Muscle of leg (tissue), 16 donors: ENCODE measurements at places on chromosomes 3 and 15.

- DNase-seq, result no peak
These were observed 165.4 kb downstream of the GHSR start for GRCh38 chr3:172282850-172283249.

- DNase-seq, result no peak
These were observed 175.0 kb downstream of the PDZRN3 start for GRCh38 chr3:73449774-73450173.

DNA sequence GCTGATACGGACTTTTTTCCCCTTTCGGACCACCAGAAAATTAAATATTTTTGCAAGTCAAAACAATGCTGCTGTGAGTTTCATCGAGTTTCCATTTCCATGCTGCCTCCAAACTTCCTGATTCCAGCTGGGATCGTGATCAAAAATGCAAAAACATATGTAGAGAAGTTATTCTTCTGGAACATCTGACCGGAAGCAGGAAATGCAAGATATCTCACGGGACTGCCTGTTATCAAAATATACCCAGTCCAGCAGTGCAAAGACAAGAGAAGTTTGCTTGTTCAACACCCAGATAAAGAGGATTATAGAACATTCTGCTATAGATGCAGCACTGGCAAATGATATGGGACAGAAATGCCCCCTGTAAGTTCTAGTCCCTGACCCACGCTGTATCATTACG is 726.7 kb upstream of the NR2F2 start:
- peak; percentile 92 for DNase-seq

- no peak for DNase-seq
These were observed 68.0 kb downstream of the FBN1 start for GRCh38 chr15:48577469-48577868.

- no peak for DNase-seq
These were observed 27.1 kb downstream of the IP6K1 start for GRCh38 chr3:49759226-49759625.

DNA sequence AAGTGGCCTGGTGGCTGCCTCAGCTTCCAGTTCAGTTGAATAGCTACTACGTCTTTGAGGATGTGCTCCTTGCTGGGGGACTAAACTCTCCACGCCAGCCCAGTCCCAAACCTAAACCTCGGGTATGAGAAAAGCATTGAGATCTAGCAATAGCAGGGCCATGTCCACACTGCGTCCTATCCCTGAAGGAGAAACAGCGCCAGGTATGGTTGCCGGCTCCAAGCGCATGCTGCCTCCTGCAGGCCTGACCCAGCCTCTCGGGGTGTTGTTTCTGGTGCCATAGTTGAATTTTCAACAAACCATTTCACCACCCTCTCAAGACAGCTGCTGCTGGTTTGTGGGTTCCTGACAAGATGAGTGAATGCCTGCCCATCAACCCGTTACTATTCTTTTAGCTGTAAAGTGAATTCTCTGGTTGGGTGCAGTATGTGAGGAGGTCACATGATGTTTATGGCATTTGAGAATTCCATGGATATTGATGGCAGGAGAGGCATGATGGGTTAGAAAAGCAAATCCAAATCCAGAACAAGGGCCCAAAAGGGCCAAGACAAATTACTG is 13.0 kb upstream of the SLC28A1 start:
- no peak for DNase-seq

GRCh38 chr15:92960996-92961681 is 61.0 kb downstream of the CHD2 start:
- DNase-seq, result no peak

- DNase-seq, result no peak
These were observed 1161.0 kb downstream of the ROBO1 start for GRCh38 chr3:78606756-78607155.

DNA sequence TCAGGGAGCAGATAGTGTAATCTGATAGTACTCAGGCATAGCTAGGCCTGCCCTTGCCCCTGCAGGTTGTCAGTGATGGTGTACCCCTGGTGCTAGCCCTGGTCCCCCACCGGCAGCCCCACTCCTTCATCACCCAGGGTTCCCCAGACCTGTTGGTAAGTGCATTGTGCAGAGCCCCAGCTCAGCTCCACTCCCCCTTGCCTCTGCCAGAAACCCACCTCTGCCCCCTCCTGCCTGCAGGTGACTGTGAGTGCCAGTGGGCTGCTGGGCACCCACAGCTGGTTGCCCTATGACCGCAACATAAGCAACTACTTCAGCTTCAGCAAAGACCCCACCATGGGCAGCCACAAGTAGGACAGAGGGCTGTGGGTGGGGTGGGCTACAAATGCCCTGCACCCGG is 27.5 kb downstream of the NBEAL2 start:
- no peak for DNase-seq

DNA sequence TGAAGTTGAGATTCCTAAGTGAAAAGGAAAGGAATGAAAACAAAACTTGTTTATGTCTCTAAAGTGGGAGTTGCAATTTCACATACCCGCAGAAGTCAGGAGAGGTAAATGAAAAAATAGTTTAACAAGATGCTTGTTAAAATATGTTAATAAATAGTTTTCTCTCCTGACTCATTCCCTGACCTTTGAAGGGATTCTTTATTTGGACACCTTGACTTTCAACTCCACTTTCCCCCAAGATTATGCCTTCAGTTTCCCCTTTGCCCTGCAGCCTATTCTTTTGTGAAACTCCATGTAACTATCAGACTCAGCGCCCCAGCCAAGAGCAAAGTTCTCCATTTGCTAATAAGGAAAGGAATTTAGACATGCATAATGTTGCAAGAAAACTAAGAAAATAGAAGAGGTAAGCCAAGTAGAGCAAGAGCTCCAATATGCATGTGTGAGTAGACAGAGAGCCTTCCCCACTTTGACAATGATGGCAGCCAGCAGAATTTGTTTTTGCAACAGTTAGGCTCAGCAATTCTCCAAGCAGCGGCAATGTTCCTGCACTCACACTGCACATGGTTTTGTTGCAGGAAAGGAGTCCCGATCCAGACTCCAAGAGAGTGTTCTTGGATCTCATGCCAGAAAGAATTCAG is 61.2 kb downstream of the CD200 start:
- peak; percentile 66 for DNase-seq

- peak; percentile 8 for DNase-seq
These were observed 31.1 kb downstream of the MME start for GRCh38 chr3:155110996-155111901.

DNA sequence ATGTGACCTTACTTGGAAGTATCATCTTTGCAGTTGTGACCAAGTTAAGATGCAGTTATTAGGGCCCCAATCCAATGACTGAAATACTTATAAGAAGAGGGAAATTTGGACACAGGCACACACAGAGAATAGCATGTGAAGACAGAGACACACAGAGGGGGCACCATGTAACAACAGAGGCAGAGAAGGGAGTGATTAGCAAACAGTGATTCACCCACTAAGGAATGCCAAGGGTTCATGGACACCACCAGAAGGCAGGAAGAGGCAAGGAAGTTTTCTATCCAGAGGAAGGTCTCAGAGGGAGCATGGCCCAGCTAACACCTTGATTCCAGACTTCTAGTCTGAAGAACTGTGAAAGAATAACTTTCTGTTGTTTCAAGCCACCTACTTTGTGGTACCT is 25.0 kb downstream of the SIDT1 start:
- no peak for DNase-seq

DNA sequence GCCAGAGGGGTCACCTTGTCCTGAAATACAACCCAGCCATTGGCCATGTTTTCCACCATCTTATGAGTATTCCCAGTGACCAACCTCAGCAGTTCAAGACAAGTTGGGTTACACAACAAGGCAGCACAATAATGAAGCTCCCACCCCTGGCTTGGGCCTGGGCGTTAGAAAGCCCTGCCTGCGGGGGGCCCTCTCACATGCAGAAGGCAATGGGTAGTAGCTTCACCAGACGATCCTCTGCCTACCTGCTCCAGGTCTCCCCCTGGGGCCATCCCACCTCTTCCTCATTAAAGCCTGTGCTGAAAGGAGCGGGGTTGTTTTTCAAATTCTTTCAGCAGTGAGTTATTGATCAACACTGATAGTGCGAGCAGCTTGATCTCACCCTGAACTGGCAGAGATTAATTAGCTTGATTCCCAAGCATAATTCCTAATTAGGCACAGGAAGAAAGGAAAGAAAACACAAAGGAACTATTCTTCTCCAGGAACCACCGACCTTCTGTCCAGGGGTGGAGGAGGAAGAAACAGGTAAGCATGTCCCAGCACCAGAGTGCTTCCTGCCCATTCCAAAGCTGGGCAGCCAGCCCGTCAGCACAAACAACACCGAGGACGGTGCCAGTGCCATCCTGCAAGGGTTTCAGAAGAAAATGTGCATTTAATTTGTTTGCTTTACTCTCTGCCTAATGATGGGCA is 79.7 kb upstream of the CGNL1 start:
- DNase-seq, result no peak

- no peak for DNase-seq
These were observed 115.5 kb downstream of the NFKBIZ start for GRCh38 chr3:101964861-101965260.

- peak; percentile 53 for DNase-seq
These were observed 524.7 kb upstream of the ZNF717 start for GRCh38 chr3:76310089-76310488.

- DNase-seq, result no peak
These were observed 263.7 kb upstream of the THBS1 start for GRCh38 chr15:39317225-39317624.

GRCh38 chr15:48939648-48940047 is 24.1 kb downstream of the SHC4 start:
- DNase-seq, result peak; percentile 9
